ENCODE measurements at places on chromosomes 4 and X. TPM values are rescaled to one million over a fixed set of nuclear protein-coding genes. Genes with fewer than 3 reads are reported as not detected.

DNA sequence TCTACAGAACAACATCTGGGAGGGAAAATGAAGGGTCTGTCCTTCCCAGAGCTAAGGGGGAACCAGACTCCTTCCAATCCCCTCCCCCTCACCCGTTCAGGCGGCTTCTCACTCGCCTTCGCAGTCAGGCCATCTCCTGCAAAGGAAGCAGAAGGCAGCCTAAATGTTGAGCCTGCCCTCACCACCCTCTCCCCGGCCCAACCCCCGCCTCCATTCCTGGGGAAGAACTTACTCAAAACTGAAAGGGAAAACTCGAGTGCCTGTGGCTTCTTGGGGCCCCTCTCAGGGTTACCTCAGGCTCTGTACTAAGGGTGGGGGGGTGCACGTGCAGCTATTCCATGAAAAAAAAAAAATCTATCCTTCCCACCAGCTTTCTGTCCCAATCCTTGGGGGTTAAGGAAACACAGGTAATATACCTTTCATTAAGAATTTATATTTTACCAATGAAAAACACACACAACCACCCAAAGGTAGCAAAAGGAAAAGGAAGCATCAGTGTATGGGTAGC lies 2.4 kb downstream of the ZMYM3 start:
- no peak for DNase-seq
- H3K27me3 ChIP-seq: no peaks in the 10 kb centered on the region
- H3K4me1 ChIP-seq: no peaks in the 10 kb centered on the region
- H3K36me3 ChIP-seq: peaks cover 13% of the 10 kb centered on the region
- H3K4me3 ChIP-seq: no peak overlapping the region

GRCh38 chrX:17375367-17375636 lies 302 bp downstream of the NHS start:
- no peaks in the 10 kb centered on the region for H3K36me3 ChIP-seq
- no peaks in the 10 kb centered on the region for H3K4me1 ChIP-seq
- no peaks in the 10 kb centered on the region for H3K27me3 ChIP-seq
- DNase-seq: no peak

- H3K27ac ChIP-seq: no peak overlapping the region
- DNase-seq: no peak
- H3K4me1 ChIP-seq: peaks cover 11% of the 10 kb centered on the region
- no peaks in the 10 kb centered on the region for H3K27me3 ChIP-seq
- H3K36me3 ChIP-seq: no peaks in the 10 kb centered on the region
These were observed 136.5 kb downstream of the RBM47 start for GRCh38 chr4:40493160-40493559.

GRCh38 chr4:155679343-155679742 lies 12.7 kb downstream of the GUCY1A1 start:
- H3K4me1 ChIP-seq: no peaks in the 10 kb centered on the region
- H3K4me3 ChIP-seq: no peak overlapping the region

- H3K27me3 ChIP-seq: no peaks in the 10 kb centered on the region
- no peak for DNase-seq
- peaks cover 48% of the 10 kb centered on the region for H3K36me3 ChIP-seq
- no peaks in the 10 kb centered on the region for H3K4me1 ChIP-seq
- H3K27ac ChIP-seq: peak overlapping the region; percentile 60
These were observed 97.1 kb downstream of the NFKB1 start for GRCh38 chr4:102598086-102598761.

DNA sequence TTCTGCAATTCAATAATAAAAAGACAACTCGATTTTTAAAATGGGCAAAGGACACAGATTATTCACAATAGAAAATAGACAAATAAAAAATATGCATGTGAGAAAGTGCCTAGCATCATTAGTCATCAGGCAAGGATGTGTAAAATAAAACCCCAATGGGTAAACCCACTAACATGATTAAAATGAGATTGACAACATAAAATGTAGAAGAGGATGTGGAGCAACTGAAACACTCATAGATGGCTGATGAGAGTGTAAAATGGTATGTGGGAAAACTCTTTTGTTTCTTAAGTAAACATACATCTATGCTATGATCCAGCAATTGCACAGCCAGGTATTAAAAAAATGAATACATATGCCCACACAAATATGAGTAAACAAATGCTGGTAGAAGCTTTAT lies 177.6 kb downstream of the IQCM start:
- H3K27ac ChIP-seq: no peak overlapping the region
- no peak for DNase-seq
- no peak overlapping the region for H3K4me3 ChIP-seq
- no peaks in the 10 kb centered on the region for H3K4me1 ChIP-seq
- no peaks in the 10 kb centered on the region for H3K27me3 ChIP-seq
- no peaks in the 10 kb centered on the region for H3K36me3 ChIP-seq

DNA sequence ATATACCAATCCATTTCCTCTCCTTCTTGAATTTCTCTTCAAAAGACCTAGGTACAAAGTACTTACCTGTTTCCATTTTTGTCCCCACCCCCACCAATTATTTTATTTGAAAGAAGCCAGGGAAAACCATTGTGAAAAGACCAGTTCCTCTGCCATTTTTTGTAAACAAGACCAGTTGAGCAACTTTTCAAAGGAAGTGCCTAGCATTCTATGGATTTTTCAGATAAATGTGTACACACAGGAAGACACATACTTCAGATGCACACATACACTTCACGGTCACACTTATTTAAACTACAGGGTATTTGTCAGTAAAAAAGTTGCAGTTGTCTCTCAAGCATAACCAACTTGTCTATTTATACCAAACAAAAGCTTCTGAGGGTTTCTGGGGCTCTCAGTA lies 587.2 kb upstream of the KLHL4 start:
- H3K27ac ChIP-seq: no peak overlapping the region
- no peaks in the 10 kb centered on the region for H3K36me3 ChIP-seq
- no peak for DNase-seq
- no peak overlapping the region for H3K4me3 ChIP-seq

DNA sequence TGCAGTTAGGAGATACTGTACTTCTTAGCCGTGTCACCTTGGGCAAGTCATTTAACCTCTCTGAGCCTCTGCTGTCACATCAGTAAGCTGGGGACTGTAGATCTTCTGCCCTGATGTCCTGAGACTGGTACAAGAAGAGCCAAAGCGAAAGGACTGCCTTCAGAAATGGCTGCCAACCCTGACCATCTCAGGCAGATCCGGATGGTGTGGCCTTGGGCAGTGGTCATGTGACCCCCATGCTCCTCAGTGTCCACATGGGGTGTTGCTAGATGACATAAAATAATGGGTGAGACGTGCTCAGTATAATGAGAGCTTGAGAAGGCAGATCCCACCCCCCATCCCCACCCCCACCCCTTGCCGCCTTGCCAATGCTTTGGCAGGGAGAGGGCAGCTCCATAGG lies 60.4 kb upstream of the MTM1 start:
- H3K36me3 ChIP-seq: no peaks in the 10 kb centered on the region
- H3K4me1 ChIP-seq: peaks cover 34% of the 10 kb centered on the region
- no peaks in the 10 kb centered on the region for H3K27me3 ChIP-seq
- no peak overlapping the region for H3K4me3 ChIP-seq
- peak overlapping the region; percentile 74 for H3K27ac ChIP-seq

- no peaks in the 10 kb centered on the region for H3K4me1 ChIP-seq
- DNase-seq: no peak
- no peaks in the 10 kb centered on the region for H3K27me3 ChIP-seq
- no peak overlapping the region for H3K27ac ChIP-seq
These were observed 301.9 kb upstream of the ARSJ start for GRCh38 chr4:114281164-114281960.

DNA sequence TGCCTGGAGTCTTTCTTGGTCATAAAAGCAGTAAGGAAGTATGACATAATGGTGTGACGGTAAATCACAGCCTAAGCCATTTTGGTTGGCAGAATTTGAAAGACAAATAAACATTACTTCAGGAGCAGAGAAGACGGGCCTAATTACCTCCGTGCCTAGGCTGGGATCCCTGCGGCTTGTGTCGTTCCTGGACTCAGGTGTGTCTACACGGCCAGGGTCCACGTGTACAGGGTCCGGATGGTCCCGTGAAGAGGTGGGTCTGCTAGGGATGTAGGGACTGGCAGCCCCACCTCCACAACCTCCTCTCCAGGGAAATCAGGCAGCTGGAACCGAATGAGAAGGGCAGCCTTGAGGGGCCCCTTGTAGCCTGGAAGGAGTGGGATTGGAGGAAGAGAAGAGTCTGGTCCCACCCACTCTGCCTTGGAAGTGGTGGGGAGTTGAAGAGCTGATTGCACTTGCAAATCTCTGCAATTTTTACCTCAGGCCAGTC lies 55.4 kb upstream of the PLAC1 start:
- no peak for DNase-seq
- H3K36me3 ChIP-seq: no peaks in the 10 kb centered on the region
- no peak overlapping the region for H3K27ac ChIP-seq
- H3K4me3 ChIP-seq: no peak overlapping the region
- H3K27me3 ChIP-seq: no peaks in the 10 kb centered on the region

DNA sequence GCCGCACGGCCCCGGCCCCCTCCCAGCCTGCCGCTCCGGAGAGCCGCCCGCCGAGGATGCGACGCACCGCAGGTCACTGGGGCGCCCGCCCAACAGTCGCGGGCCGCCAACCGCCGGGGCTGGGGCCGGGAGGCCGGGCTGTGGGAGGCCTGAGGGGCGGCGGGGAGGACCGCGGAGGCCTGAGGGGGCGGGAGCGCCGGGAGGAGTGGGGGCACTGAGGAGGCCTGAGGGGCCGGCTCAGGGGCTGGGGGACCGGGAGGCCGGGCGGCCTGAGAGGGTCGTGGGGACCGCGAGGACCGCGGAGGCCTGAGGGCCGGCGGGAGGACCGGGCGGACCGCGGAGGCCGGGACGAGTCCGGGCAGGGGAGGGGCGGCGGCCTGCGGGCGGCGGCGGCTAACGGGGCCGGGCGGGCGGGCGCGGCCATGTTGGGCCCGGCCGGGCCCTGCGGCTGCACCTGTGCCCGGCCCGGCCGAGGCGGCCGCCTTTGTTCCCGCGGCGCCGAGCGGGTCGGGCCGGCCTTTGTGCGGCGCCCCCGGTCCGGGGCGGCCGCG lies 353 bp downstream of the NSD2 start:
- no peaks in the 10 kb centered on the region for H3K36me3 ChIP-seq
- DNase-seq: no peak
- peak overlapping the region; percentile 92 for H3K27ac ChIP-seq
- no peaks in the 10 kb centered on the region for H3K27me3 ChIP-seq
- H3K4me1 ChIP-seq: peaks cover 15% of the 10 kb centered on the region

DNA sequence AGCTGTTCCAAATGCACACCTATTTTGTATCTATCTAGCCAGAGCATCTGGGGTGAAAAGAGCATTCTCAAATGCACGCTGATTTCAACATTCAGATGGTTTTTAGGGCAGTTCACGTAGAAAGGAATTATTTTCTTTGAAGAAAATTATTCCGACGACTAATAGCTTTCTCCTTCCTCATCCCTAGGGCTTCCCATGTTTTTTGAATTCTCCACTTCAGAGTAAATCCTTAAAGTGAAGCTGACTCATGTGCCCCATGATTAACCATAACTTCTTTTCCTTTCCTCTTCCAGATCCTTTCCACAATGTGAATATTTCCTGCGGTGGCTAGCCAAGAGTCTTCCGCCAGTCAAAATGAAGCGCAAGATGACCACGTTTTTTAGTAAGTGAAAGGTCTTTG lies 86.7 kb upstream of the PDHA1 start:
- H3K27ac ChIP-seq: no peak overlapping the region
- no peaks in the 10 kb centered on the region for H3K36me3 ChIP-seq
- H3K4me1 ChIP-seq: no peaks in the 10 kb centered on the region
- no peak for DNase-seq
- no peaks in the 10 kb centered on the region for H3K27me3 ChIP-seq

- H3K27ac ChIP-seq: no peak overlapping the region
- no peaks in the 10 kb centered on the region for H3K27me3 ChIP-seq
- no peaks in the 10 kb centered on the region for H3K36me3 ChIP-seq
- H3K4me3 ChIP-seq: no peak overlapping the region
These were observed 29.2 kb upstream of the CABS1 start for GRCh38 chr4:70305601-70306000.

- H3K27me3 ChIP-seq: no peaks in the 10 kb centered on the region
- H3K27ac ChIP-seq: no peak overlapping the region
- no peaks in the 10 kb centered on the region for H3K4me1 ChIP-seq
- no peaks in the 10 kb centered on the region for H3K36me3 ChIP-seq
These were observed 105.5 kb downstream of the PRRG1 start for GRCh38 chrX:37454537-37455285.

TEX13B gene
- total RNA-seq: not detected

BEND2 gene
- not detected for total RNA-seq

GDPD2 gene
- not detected for total RNA-seq

NUDT9 gene
- total RNA-seq: 17.2 TPM

PTPN13 gene
- 12.1 TPM for total RNA-seq

IL1RAPL1 gene
- 1.2 TPM for total RNA-seq

SHROOM3 gene
- total RNA-seq: 30.6 TPM

CABS1 gene
- not detected for total RNA-seq

MAGEA6 gene
- total RNA-seq: not detected
